ENCODE measurements at places on chromosomes 3 and 15. TPM values are rescaled to one million over a fixed set of nuclear protein-coding genes. Genes with fewer than 3 reads are reported as not detected.

The PROK2 gene
- not detected for total RNA-seq

The CCDC71 gene
- total RNA-seq, result 14.9 TPM

The CCR3 gene
- total RNA-seq, result not detected

The ROBO2 gene
- not detected for total RNA-seq

The IGSF10 gene
- 0.49 TPM for total RNA-seq

The DOCK3 gene
- 0.38 TPM for total RNA-seq

The SEMA5B gene
- 0.43 TPM for total RNA-seq

The FAM107A gene
- not detected for total RNA-seq

The STAB1 gene
- not detected for total RNA-seq

The CDHR4 gene
- total RNA-seq, result 0.29 TPM

The SNX33 gene
- 14.6 TPM for total RNA-seq

The TICRR gene
- 13.7 TPM for total RNA-seq

The SUSD5 gene
- total RNA-seq, result 3.7 TPM

The SPATA12 gene
- total RNA-seq, result 0.46 TPM

The BCL2A1 gene
- total RNA-seq, result 18.7 TPM

The SCN10A gene
- total RNA-seq, result not detected

The MESP1 gene
- 6.8 TPM for total RNA-seq

The CADPS gene
- not detected for total RNA-seq

The ERC2 gene
- total RNA-seq, result not detected

The SMAD6 gene
- total RNA-seq, result 25.4 TPM

The PIGX gene
- total RNA-seq, result 34.7 TPM

The IQCF6 gene
- not detected for total RNA-seq

The CEMIP gene
- 2.2 TPM for total RNA-seq

The ZNF80 gene
- not detected for total RNA-seq

The RARRES1 gene
- 9.2 TPM for total RNA-seq

The SLC25A20 gene
- total RNA-seq, result 12.9 TPM

The BOC gene
- total RNA-seq, result 8.2 TPM

The THOC7 gene
- 49.0 TPM for total RNA-seq

The CCDC33 gene
- total RNA-seq, result 5.2 TPM

The TEX9 gene
- 4.8 TPM for total RNA-seq

The PHLDB2 gene
- total RNA-seq, result 25.2 TPM

The SIDT1 gene
- 0.96 TPM for total RNA-seq

The CILP gene
- 0.04 TPM for total RNA-seq

The GOLGA6L25 gene
- total RNA-seq, result not detected

The AGBL1 gene
- not detected for total RNA-seq

The CRYBG3 gene
- total RNA-seq, result 6.5 TPM

The CIDEC gene
- 6.6 TPM for total RNA-seq

The C2CD4A gene
- total RNA-seq, result not detected

The TNNC1 gene
- 1.4 TPM for total RNA-seq

The SAMD7 gene
- not detected for total RNA-seq

The ZNF660 gene
- total RNA-seq, result not detected

The ZNF385D gene
- total RNA-seq, result not detected

The TAGLN3 gene
- 0.46 TPM for total RNA-seq

The PLIN1 gene
- 0.07 TPM for total RNA-seq
